ENCODE measurements at places on chromosomes 1 and 21. TPM values are rescaled to one million over a fixed set of nuclear protein-coding genes. Genes with fewer than 3 reads are reported as not detected.

Gene AKR7A3
- polyA plus RNA-seq = 2.9 TPM

Gene ACOT11
- not detected for polyA plus RNA-seq

Gene CDC20
- 5.7 TPM for polyA plus RNA-seq

Gene FCRL6
- polyA plus RNA-seq = not detected

Gene OR2T35
- polyA plus RNA-seq = not detected

Gene ITLN2
- polyA plus RNA-seq = not detected

Data from neural cell (in vitro differentiated cells).